KBM-7 (cell line): ENCODE measurements at places on chromosomes 4 and X.

GRCh38 chrX:76183289-76184049, 10.6 kb downstream of the PBDC1 start:
- no peak for DNase-seq

DNA sequence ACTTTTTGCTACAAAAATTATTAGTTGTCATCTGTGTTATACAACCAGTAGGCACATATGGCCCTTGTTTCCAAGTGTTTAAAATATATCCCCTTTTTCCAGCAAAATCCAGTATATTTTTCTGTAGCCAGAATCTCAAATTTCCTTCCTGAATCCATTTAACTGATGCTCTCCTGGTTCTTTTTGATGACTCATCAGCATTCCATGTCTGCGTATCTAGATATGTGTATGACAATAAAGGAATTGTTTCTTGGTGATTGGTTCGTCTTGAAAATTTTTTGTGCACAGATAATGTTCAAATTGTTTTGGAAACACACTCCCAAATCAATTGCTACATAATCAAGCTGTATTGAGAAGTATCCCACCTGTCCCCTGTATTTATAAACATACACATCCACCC, 98.3 kb downstream of the ITM2A start:
- DNase-seq, result no peak

DNA sequence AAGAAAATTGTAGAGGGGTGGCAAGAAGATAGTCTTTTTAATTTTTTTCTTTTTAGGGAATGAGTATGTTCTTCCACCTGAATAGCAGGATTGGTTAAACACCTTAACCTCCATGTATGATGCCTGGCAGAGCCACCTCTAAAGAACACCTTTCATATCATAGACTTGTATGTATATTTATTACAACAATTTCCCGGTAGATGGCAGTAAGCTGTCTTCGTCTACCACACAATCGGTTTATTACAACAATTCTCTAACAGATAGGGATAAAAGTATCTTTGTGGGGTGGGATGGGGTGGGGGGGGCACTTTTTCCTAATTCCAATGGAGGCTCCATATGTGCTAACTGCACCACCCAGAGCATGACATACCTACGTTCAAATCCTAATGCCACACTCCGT, 255.5 kb downstream of the LDB2 start:
- DNase-seq, result no peak

- DNase-seq, result no peak
Observed at GRCh38 chr4:3739577-3739976, 26.6 kb upstream of the ADRA2C start.

DNA sequence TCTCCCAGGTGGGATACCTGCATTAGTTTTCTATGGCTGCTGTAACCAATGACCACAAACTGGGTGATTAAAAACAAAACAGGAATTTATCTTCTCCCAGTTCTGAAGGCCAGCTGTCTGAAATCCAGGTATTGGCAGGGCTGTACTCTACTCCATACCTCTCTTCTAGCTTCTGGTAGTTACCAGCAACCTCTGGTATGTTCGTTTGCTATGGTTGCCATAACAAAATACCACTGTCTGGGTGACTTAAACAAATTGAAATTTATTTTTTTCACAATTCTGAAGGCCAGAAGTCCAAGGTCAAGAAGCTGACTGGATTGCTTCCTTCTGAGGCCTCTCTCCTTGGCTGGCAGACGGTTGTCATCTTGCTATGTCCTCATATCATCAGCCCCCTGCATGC, 642.1 kb upstream of the TENM3 start:
- DNase-seq, result no peak

- DNase-seq, result no peak
Observed at GRCh38 chrX:13845721-13846378, 29.0 kb upstream of the GPM6B start.

GRCh38 chr4:56757821-56758411, 63.6 kb downstream of the SPINK2 start:
- peak; percentile 83 for DNase-seq

DNA sequence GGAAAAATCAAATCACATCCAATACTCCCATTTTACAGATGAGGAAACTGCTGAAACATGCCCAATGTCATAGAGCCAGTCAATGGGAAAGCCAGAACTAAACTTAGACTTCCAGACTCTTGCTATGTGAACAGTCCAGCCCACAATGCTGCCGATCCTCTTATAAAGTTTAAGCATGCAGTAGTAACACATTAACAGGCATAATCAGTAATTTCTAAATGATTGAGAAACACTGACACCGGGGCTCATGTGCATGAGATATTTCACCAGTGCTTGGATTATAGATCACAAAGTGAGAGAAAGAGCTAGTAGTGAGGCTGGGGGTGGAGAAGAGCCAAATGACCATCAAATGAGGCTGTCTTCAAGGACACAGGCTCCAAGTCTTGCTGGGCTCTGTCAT, 2.5 kb downstream of the BDH2 start:
- no peak for DNase-seq

DNA sequence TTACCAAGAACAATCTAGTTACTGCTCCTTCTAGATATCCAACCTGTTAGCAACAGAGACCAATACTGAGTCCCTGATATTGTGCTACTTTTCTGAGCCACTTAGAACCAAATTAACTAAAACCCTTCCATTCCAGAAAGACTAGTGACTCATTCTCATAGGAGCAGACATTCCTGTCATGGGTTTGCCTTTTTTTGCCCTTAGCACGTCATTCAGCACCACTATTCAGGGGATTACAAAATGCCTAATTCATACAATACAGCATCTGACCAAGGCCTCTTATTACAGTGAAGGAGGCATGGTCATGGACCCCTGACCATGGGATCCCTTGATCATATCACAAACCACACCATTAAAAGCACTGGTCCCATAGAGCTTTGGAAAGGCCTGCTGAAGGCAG, 123.8 kb upstream of the CXCL13 start:
- no peak for DNase-seq

DNA sequence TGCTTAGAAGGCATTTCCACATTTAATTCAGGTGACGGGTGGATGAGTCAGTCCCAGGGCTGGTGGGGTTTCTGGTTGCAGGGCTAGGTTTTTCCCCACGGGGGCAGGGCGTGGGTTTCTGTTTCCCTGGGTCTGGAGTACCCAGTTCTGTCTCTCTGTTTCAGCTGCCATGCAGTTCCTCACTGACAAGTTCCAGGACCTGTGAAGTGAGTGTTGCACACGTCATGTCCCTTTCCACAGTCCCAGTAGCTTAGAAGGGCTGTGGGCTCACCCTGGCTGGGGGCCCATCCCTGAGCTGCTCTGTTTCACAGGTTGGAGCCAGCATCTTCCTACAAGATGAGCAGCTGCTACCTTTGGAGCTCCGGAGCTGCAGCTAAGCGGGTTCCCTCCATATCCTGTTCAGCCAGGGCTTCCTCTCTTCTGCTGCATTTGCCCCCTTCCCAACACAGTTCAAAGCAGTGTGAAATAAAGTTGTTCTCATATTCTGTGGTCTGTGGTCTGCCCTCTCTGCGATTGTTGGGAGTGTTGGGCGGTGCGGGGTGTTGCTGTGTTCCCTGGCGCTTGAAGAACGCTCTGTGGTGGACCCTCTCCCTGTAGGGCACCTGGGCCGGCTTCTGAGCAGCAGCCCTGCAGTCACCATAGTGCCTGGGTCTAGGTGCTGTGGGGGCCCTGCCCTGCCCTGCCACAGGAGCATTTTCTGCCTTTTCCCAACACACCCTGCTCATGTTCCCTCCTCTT, 3.9 kb downstream of the LOC101059915 start:
- peak; percentile 42 for DNase-seq

DNA sequence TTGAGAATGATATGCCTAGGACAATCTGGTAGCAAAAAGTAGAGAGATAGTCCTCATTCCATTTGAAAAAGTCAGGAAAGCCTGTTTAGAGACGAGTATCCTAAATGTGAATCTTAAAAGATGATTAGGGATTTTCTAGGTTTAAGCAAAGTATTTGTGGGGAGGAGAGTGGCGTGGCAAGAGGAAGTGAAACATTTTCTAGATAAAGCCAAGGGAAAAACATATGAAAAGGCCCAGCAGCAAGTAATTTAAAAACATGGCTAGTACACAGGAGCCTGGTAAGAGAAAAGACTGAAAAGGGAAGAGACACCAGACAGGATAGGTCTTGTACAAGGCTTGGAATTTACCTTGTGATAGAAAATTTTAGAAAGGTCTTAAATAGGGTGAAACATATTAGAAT, 45.9 kb downstream of the CORIN start:
- DNase-seq, result no peak

DNA sequence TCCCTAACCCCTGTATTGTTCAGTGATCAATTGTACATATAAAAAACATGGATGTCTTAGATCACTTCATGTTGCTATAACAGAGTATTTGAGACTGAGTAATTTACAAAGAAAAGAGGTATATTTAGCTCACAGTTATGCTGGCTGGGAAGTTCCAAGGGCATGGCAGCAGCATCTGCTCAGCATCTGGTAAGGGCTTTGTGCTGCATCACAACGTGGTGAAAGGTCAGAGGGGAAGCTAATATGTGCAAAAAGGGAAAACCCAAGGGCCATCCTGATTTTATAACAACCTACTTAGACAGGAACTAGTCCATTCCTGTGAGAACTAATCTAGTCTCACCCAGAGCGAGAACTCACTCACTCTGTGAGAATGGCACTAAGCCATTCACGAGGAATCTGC, 128.2 kb upstream of the OTUD4 start:
- DNase-seq, result no peak

DNA sequence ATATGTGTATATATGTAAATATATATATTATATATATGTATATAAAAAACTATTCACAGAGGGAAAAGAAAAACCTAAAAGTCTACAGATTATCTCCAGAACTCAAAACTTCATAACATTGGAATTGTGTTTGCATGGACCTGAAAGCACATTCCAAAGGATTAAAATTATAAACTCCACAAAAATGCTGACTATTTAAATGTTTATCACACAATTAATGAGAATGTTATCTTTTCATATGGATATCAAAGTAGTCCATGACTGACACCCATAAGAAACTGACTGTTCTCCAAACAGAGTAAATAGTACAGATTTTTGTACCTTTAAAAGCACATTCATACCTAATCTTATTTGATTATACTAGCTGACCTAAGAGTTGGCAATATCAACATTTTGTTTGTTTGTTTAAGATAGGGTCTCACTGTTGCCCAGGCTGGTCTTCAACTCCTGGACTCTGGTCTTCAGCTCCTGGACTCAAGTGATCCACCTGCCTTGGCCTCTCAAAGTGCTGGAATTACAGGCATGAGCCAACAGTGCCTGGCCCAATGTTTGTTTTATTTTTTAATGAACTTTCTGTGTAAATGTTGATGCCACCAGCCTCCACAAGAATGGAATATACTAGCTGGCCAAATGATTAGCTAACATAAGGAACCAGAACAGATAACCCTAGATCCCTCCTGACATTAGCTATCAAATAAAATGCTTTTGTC, 50.0 kb downstream of the SLC39A8 start:
- no peak for DNase-seq
